Suppressor macrophage treated with lipopolysaccharide for 1 hour (primary cell): ENCODE measurements at places on chromosomes 5 and 9.

GRCh38 chr9:37966412-37967013 is 62.6 kb upstream of the SLC25A51 start:
- no peak for DNase-seq

GRCh38 chr5:53970475-53970874 is 339.9 kb downstream of the ARL15 start:
- no peak for DNase-seq

GRCh38 chr5:88824141-88824540 is 58.8 kb downstream of the MEF2C start:
- DNase-seq: no peak

DNA sequence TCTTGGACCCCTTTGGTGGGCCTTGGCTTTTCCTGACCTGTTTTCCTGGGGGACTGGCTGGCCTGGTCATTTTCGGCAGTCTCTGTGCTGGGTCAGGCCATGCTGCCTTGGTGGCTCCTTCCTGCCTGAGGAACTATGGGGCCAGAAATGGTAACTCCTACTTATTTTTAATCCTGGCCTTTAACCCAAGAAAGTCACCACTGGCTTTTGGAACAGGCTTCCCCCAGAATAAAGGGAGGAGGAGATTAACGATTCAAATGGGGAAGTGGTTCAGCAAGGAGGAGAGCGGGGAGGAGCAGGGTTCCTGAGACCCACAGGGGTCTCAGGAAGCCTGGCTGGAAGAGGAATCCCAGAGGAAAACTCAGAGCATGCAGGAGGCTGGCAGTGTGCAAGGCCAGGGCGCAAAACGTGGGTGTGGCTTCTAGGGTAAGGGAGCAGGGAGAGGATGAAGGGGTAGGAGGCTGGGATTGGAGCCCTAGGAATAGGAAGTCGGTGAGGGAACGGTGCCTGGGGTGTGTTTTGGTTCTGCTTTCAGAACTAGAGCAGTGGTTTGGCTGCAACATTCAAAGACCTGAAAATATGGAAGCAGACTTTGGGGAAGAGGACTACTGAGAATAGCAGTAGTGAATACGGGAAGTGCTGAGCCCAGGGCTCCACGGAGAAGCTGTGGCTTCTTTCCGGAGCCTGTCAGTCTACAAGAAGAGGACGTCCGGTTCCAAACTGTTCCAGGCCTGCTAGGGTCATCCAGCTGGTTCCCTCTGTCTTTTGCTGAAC is 271.1 kb upstream of the KLF4 start:
- DNase-seq: peak; percentile 94

- no peak for DNase-seq
These were observed 35.8 kb upstream of the PLPP1 start for GRCh38 chr5:55570570-55570969.

- DNase-seq: no peak
These were observed 30.4 kb downstream of the C9orf57 start for GRCh38 chr9:72029986-72030385.

- DNase-seq: no peak
These were observed 547.3 kb upstream of the C9orf72 start for GRCh38 chr9:28120626-28121025.

DNA sequence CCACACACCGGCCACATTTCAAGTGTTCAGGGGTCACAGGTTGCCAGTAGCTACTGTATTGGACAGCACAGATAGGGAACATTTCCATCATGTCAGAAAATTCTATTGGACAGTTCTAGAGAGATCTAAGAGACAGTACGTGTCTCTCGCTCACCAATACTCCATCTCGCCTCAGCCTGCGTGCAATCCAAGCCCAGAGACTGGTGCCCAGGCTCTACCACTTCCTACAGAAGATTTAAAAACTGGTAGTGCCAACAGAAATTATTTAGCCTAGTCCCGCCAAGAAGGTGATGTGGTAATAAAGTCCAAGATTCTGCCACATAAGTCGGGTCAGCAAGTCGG is 390 bp upstream of the SNX2 start:
- no peak for DNase-seq

- DNase-seq: peak; percentile 93
These were observed 11.8 kb upstream of the FCN1 start for GRCh38 chr9:134929193-134930158.

DNA sequence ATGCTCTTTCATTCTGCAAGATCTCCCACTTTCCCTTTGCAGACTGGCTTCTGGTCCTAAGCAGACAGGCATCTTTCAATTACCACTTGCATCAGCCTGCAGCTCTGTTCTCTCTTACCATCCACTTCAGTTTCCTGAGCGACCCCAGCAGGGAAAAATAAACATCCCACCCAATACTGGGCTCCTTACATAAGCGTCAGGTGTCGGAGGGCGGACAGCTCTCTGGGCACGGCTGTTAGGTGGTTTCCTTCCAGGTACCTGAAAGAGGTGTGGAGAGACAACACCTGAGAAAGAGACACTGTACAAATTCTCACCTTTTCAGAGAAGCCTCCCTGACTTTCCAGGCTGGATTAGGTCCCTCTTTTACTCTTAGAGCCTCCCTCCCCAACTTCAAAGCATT is 145.1 kb upstream of the PANK3 start:
- DNase-seq: no peak

DNA sequence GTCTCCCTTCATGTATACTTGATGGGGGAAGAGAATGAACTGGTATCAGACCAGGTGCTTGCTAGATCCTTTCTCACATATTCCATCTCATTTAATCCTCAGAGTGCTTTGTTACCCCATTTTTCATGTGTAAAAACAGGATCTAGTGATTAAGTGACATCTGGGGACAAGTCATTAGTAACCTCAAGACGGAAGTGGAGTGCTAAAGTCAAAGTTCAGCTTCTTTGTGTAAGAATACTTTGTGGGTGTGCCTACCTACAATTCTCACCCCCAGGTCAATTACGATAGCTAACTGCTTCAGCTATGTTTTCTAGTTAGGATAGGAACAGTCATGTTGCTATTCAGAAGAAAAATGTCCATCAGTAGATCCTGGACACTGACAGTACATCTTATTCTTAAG is 3.1 kb upstream of the FAM120AOS start:
- DNase-seq: peak; percentile 54

- DNase-seq: no peak
These were observed 4.9 kb downstream of the RNF183 start for GRCh38 chr9:113298311-113298710.

- DNase-seq: no peak
These were observed 227.5 kb downstream of the AGTPBP1 start for GRCh38 chr9:85514256-85514655.

- no peak for DNase-seq
These were observed 335.4 kb downstream of the MSX2 start for GRCh38 chr5:175059687-175060211.

DNA sequence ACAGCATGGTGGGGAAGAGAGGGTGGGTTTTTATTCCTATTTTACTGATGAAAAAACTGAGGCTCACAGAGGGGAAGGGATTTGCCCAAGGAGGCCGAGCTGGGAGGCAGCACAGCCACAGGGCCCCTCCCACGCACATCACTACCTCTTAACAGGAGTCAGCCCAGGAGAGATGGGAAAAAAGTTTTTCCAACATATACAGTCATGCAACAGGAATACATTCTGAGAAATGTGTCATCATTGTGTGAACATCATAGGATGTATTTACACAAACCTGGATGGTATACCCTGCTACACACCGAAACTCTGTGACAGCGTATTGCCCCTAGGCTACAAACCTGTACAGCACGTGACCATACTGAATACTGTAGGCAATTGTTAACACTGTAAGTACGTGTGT is 11.6 kb downstream of the TRAF1 start:
- DNase-seq: peak; percentile 66

- no peak for DNase-seq
These were observed 94.9 kb upstream of the MINAR2 start for GRCh38 chr5:129653057-129653375.

DNA sequence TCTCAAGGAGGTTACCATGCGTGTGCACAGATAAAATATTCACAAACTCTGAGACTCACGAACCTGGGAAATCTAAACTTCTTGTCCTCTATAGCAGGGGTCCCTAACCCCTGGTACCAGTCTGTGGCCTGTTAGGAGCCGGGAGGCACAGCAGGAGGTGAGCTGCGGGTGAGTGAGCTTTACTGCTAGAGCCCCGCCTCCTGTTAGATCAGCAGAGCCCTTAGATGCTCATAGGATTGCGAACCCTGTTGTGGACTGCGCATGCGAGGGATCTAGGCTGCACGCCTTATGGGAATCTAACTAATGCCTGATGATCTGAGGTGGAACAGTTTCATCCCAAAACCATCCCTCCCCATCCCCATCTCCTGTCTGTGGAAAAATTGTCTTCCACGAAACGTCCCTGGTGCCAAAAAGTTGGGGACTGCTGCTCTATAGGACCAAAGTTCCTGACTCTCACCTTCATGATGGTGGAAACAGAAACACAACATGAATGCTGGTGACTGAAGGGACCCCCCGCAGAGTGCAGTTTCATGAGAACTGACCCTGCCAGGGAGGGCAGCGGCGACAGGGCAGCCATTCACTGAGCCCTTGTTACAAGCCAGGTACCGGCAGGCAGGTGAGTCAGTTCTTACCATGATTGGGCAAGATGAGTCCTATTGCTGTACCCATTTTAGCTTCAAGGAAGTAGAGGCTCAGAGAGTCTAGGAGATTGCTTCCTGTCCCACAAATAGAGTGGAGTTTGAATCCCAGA is 181.9 kb downstream of the RGS3 start:
- no peak for DNase-seq

DNA sequence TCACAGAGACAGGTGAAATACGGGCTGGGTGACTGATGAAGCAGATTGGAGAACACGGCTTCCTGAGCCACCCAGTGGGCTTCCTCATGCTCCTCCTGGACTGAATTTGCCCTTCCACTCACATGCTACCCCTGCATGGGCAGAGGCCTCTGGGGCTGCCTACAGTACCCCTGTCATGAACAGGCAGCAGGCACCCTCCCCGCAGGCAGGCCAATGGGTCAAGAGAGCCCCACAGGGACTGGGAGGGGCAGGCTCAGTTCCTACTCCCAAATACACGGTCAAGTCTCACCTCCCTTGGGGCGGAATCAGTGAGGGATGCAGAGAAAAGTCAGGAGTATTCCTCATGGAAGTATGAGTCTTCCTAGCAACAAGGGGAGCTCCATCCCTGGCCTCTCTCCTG is 48.6 kb upstream of the ZBTB43 start:
- no peak for DNase-seq

GRCh38 chr9:35274993-35275392 is 113.2 kb downstream of the UNC13B start:
- no peak for DNase-seq
